ENCODE measurements at places on chromosomes 7 and 10.

DNA sequence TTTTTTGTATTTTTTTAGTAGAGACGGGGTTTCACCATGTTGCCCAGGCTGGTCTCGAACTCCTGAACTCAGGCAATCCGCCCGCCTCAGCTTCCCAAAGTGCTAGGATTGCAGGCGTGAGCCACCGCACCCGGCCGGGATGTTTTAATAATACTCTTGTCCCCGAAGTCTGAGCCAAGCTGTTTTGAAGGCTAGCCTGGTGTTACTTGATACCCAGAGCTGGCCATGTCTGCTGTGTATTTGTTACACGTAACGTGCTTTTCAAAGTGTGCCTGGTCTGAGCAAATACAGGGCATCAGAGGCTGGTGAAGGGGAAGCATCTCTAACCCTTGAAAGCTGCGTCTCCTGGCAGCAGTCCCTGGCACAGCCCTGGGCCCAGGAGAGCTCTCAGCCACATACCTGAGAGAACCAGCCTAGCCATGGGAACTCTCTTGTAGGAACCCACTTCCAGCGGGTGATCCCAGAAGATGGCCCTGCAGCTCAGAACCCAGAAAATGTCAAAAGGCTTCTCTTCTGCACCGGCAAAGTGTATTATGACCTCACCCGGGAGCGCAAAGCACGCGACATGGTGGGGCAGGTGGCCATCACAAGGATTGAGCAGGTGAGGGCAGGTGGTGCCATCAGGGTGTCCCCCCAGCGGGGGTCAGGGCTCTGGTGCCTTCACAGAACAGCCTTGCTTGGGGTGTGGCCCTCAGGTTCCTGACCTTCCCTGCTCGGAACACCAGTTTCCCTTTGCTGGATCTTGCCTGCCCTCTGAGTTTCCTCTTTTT lies 41.7 kb upstream of the ZMIZ2 start:
- DNase-seq = no peak

GRCh38 chr7:130063036-130063435 lies 7.3 kb upstream of the KLHDC10 start:
- DNase-seq = peak; percentile 56

DNA sequence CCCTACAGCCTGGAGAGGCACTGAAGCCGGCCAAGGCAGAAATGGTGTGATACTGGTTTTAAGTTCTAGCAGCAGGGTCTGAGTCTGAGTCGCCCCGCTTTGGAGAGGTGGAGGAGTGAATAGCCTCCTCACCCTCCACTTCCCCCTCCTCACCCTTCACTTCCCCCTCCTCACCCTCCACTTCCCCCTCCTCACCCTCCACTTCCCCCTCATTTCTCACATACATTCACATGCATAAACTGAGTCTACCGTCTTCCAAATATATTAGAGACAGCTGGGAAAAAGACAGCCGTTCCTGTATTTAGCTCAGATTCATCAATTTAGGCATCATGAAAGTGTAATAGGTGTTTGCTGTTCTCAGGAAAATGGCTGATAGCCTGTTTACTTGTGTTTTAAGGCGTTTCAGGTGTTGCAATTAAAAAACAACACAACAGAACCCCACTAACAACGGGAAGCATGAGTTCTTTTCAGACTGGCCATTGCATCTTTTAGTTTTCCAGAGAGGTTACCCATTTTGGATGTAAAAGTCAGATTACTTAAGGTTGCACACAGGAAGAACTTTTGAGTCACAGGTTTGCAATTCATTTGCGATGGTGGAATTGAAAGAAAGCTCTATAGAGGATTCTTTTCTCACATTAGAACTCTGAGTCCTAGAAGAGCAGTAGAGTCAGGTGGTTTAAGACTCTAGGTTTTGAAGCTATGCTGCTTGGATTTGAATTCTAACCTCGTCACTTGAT lies 861 bp downstream of the NRBF2 start:
- no peak for DNase-seq

DNA sequence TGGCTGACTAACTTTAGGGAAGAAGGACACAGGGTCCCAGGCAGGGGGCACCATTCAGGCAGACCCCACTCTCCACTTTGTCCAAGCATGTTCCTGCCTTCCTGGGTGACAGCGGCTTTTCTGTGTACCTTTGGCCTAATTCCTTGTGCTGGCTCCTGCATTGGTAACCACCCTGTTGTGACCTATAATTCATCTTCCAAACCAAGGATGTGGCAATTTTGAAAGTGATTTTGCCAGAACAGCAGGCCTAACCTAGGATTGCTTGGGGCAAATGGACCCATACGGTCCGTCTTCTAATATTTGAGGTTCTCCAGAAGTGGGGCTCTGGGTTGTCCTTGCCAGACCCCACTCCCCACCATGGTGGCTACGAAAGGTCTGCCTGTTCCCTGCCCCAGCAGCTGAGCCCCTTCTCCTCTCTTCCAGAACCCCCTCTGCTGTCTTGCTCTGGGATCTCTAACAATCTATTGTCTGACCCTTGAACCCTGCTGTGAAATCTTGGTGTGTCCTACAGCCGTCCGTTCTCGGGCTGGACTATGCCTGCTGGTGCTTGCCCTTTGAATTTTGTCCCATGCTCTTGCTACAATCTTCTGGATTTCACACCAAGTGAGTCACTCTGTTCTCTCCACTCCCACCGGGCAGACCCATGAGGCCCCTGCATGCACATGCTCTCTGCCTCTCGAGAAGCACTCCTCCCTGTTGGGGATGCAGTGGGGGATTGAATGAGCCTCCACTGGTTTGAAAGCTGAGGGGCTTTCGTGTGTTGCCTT lies 316.0 kb downstream of the CXCL12 start:
- no peak for DNase-seq

GRCh38 chr10:120460186-120460585 lies 3.2 kb downstream of the PLPP4 start:
- no peak for DNase-seq

GRCh38 chr10:112394475-112394875 lies 20.6 kb downstream of the ACSL5 start:
- no peak for DNase-seq

GRCh38 chr10:130409331-130409730 lies 273.1 kb downstream of the GLRX3 start:
- DNase-seq = no peak
